ENCODE measurements at places on chromosomes 12 and 14. TPM values are rescaled to one million over a fixed set of nuclear protein-coding genes. Genes with fewer than 3 reads are reported as not detected.
A peak's percentile ranks its signal among the peaks of the same experiment; 100 is the strongest.

DNA sequence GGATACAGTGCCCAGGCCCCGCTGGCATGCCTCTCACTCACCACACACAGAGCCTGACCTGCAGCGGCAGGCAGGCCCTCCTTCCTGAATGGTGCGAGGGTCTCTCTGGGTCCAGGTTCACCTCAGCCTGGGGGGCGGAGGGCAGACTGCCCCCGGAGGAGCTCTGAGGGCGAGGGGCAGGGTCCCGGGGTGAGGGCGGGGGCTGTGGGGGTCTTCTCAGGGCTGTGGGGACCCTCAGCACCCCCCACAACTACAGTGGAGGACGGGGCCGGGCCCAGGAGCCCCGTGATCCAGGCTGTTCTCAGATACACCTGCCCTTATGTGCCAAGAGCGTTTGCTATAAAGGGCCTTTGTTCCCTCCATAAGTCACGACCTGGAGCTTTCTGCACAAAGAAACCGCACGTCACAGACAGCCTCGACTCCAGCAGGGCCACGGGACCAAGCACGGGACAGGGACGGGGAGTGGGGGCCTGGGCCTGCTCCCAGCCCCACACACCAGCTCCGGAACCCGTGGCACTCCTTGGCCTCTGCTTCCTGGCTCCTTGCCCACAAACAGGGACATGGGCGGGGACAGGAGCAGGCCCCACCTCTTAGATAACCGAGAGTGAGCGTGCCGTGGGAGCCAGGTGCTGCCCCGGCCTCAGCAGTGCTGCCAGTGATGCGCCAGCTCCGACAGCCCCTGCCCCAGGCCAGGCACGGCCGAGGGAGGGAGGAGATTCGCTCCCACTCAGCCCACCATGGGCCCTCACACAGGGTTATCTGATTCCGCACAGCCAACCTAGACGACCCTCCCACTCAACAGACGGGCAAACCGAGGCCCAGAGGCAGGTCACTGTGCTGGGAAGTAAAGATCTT is 101.9 kb downstream of the RFLNA start:
- DNase-seq: no peak

DNA sequence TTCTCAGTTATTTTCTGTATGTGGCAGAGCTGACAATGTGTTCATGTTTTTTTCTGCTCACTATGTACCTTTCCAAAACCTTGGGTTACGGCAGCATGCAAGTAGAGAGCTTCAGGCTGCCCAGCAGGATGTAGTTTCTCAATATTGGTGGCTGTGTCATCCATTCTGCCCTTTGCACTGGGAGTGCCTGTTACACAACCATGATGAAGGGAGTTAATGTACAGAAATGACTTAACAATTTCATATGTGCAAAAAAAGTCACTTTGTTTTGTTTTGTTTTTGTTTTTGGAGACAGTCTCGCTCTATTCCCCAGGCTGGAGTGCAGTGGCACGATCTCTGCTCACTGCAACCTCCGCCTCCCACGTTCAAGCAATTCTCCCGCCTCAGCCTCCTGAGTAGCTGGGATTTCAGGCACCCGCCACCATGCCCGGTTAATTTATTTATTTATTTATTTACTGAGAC is 6.1 kb upstream of the CNIH1 start:
- DNase-seq: peak; percentile 37

DNA sequence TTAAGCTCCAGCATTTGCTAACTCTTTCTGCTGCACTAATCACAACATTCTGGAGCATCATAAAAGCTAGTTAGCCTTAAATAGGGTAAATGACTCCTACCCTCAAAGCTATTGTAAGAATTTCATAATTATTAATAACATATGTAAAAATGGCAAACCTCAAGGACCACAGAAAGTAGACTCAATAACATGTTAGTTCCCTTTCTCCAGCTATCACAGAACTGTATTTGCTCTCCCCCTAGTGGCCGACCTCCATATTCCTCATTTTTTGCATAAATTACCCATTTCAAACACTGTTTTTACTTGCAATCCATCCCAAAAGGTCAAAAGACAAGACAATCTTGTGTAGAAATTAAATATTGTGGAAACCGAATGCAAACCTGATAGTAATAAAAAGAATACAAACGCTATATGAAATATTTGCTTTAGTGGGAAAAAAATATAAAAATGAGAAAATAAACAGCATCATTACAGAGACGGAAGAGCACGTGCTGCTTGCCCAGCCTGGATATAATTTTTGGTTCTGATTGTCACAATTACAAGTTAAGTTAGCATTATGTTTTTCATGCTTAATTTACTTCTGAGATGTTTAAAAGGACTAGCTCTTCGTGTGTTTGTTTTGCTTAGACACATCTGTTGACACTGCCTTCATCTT is 97.9 kb downstream of the RERGL start:
- DNase-seq: peak; percentile 36

- DNase-seq: no peak
Observed at GRCh38 chr14:104226421-104227383, 88.3 kb downstream of the KIF26A start.

GRCh38 chr14:58118097-58118815 is 33.8 kb downstream of the ARMH4 start:
- DNase-seq: no peak

GRCh38 chr14:100268591-100269207 is 29.8 kb downstream of the YY1 start:
- DNase-seq: no peak

- DNase-seq: no peak
Observed at GRCh38 chr12:7150841-7151240, 20.7 kb downstream of the CLSTN3 start.

- no peak for DNase-seq
Observed at GRCh38 chr14:104048758-104049507, 36.6 kb upstream of the ASPG start.

- DNase-seq: no peak
Observed at GRCh38 chr14:95620659-95621059, 65.6 kb upstream of the TCL1B start.

DNA sequence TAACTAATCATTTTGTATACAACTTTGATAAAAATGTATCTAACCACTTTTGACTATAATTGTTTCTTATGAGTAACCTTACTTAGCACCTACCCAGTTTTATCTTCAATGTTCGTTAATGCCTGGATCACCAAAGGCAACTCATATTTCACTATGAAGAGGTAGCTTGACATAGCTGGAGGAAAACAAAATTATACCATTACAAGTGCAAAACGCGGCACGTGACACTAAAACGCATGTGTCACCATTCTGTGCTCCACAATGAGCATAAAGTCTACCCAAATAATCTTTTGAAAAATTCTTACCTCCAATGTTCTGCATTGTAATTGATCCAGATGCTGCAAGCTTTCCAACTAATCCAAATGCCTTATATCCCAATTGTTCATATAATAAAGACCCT is 5.8 kb downstream of the SLC38A2 start:
- DNase-seq: no peak

DNA sequence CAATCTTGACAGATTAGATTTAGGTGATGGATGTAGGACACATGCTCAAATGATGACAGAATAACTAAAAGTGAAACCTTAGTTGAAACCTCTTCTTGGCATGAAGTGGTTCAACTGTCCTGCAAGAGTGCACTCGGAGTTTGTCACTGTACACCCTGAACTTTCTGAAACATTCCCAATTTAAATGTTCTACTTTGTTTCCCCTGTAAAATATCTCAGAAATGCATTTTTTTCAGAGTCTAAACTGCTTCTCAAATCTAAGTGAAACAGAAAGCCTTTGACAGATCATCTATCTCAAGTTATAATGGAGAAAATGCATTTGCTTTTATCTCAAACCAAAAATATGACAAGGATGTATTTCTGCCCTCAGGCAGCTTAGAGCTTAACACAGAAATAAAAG is 66.0 kb downstream of the BHLHE41 start:
- DNase-seq: no peak

DNA sequence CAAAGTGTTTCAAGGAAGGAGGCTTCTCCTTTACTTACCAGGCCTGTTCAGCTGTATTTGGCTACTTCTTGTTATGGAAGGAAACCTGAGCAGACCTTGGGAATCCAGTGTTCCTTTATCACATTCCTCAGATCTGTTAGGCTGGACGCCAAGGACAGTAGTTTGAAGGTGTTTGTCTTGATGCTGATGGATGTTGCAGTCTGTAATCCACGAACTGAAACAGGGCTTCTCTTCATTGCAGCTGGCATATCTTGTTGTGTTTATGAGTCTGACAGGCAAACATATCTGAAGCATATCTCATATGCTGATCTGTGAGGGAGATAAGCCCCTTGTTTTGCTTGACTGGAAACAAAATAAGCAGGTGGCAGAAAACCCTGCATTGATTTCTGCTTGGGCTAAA is 904.3 kb downstream of the NRXN3 start:
- DNase-seq: no peak

GRCh38 chr12:76375939-76376338 is 27.7 kb upstream of the BBS10 start:
- DNase-seq: peak; percentile 2

- DNase-seq: no peak
Observed at GRCh38 chr14:66196670-66197069, 289.5 kb upstream of the CCDC196 start.

GRCh38 chr12:102093319-102093718 is 26.6 kb downstream of the NUP37 start:
- DNase-seq: peak; percentile 43

DNA sequence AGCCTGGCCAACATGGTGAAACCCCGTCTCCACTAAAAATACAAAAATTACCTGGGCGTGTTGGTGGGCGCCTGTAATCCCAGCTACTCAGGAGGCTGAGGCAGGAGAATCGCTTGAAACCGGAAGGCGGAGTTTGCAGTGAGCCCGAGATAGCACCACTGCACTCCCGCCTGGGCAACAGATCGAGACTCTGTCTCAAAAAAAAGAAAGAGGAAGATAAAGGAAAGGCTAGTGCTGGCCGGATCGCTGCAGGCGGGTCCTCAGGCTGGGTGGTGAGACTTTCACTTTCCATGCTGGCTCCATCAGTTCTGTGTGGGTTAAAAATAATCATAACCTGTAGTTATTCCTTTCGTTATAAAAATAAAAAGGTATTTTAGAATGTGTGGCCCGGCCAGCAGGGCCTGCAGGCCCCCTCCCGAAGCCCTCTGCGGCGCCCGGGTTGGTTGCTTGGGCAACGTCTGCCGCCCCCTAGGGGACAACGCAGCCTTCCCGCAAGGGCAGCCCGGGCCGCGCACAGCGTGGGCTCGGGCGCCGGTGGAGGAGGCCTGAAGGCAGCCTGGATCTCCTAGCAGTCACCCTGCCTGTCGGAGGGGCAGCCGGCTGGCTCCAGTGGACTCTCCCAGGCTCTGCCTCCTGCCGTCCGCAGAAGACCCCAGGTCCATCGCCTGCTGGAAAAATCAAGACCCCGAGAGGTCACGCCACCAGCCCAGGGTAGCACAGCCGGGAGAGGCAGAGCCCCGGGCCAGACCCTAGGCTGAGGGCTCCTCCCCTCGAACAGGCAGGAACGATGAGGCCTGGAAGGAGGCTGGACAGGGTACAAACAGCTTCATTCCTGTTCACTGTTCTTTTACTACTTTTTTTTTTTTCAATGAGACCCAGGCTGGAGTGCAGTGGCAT is 5.0 kb upstream of the SLC25A47 start:
- DNase-seq: peak; percentile 47

DNA sequence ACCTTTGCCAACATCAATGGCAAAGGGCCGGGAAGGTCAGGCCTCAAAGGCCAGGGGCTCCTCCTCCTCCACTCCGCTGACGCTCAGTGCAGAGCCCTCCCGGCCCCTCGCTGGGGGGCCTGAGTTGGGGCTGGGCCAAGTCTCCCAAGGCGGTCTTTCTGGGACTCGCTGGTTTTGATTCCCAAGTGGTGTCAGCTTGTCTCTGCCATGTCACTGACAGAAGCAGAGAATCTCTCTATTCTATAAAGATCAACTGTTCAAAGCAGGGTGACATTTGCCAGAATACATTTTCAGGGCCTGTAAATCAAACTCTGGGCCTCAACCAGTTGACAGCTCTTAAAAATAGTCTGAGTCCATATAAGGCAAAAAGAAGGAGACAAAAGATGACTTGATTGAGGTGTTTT is 75.9 kb downstream of the CCDC88C start:
- peak; percentile 56 for DNase-seq

DNA sequence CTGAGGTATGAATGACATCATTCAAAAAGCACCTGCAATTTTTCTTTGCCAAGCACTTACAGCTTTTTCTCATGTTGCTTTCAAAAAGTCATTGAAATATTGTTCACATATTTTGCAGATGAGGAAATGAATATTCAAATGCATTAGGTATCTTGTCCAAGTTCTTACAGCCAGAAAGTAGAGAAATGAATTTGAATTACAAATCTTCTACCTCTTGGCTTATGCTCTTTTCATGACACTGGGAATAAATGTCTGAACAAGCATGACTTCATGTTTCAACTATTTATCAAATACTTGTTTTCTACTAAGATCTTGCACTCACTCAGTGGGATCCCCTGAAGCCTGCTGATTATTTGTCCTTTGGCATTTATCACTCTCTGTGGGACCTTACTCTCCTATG is 267.2 kb upstream of the BTG1 start:
- DNase-seq: no peak

DNA sequence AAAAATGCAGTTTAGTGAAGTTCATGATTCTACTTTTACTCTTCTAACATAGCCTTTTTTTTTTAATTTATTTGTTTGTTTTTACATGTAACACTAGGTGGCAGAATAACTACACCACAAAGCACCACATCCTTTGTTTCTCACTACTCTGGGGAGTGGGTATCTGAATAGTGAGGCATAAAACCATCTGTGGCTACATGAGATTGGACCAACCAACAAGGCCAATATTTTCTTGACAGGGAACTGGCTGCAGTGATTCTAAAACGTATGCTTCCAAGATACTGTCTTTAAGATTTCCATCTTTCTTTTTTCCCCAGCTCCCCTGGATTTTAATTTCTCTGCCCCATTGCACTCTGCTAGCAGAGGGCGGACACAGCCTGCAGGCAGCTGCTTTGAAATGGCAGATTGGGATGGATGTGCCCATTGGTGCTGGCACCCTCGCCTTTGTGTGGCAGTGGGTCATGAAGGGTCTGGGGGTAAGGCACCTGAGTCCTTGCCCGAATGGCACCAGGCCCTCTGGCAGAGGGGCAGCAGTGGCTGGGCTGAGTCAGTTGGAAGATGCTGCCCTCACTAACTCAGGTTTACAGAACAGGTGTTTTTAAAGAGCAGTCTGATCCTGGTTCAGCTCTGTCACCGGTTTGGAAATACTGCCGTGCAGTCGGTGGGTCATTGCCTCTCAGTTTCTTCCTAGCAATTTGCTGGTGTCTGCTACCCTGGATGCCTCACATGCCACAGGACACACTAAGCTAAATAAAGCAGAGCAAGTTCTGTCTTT is 429.1 kb downstream of the RAD51B start:
- peak; percentile 97 for DNase-seq

Gene TAS2R46
- 1.6 TPM for total RNA-seq

Gene RPL6
- total RNA-seq: 1,004 TPM

Gene CAPS2
- 10.9 TPM for total RNA-seq

Gene LRTM2
- total RNA-seq: not detected

Gene FGF23
- total RNA-seq: not detected

Gene RFX4
- not detected for total RNA-seq

Gene PRB2
- total RNA-seq: not detected

Gene TMEM132C
- 1.1 TPM for total RNA-seq

Gene HOXC5
- 0.26 TPM for total RNA-seq

Gene TMTC2
- total RNA-seq: 20.3 TPM

Gene SLC25A21
- total RNA-seq: 0.58 TPM

Gene GALNT6
- 7.4 TPM for total RNA-seq

Gene NINJ2
- total RNA-seq: 5.8 TPM
